Stimulated activated CD4-positive, alpha-beta T cell treated with anti-CD3 and anti-CD28 coated beads, Interleukin-1b, Interleukin-23, amount 100 ng/mL, for 1 hour (primary cell): ENCODE measurements at places on chromosomes 11 and 22.

- DNase-seq: no peak
Observed at GRCh38 chr11:46309814-46310259, 32.4 kb downstream of the CREB3L1 start.

- DNase-seq: no peak
Observed at GRCh38 chr11:69244266-69244665, 49.7 kb upstream of the MYEOV start.

- DNase-seq: no peak
Observed at GRCh38 chr11:75475767-75476650, 43.0 kb upstream of the KLHL35 start.

GRCh38 chr22:35893698-35894097 lies 134.9 kb downstream of the RBFOX2 start:
- no peak for DNase-seq

GRCh38 chr11:7275133-7275532 lies 23.4 kb downstream of the SYT9 start:
- DNase-seq: no peak

DNA sequence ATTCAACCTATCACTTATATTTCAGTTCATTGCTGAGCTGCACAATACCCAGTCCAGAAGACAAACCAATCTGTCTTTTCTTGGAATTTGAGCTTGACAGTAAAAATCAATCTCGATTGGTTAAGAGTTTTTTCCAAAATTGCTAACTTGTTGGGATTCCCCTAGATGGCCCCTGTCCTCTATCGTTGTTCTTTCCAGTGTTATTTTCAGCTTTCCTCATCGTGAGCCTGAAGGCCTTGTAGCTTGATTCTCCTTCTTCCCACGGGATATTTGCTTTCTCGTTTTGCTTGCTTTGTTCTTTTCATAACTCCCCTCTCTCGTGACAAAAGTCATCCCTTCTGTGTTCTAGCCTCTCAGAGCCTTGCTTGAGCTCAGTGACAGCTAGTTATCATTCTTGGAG lies 3.1 kb downstream of the OR8B8 start:
- DNase-seq: no peak

DNA sequence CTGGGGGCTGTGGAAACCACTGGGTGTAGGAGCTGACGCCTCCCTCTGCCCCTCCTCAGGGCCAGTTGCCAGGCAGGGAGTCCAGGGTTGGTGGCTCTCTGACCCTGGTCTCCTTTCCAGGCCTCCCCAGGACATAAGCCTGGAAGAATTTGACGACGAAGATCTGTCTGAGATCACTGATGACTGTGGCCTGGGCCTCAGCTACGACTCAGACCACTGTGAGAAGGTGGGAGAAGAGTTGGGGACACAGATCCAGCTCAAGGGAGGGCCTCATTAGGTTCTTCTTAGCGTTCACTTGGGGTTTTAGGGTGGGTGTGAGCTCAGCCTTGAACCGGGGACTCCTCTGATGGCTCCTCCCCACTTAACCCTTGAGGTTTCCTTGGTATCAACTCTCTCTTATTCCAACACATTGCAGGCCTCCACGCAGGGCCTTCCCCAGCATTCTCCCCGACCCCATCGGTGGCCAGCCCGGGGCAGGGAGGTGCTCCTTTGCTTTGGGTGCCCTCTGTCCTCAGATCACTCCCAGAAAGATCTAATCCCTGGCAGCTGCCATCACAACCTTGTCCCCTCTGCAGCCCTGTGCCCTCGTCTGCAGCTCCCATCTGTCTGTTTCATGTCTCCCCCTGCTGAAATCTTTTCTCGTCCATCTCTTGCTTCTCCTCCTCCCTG lies 1.2 kb downstream of the MAPK8IP2 start:
- DNase-seq: no peak

- no peak for DNase-seq
Observed at GRCh38 chr11:104451197-104451893, 287.4 kb upstream of the PDGFD start.

GRCh38 chr11:32087597-32087996 lies 3.3 kb upstream of the RCN1 start:
- DNase-seq: no peak

- no peak for DNase-seq
Observed at GRCh38 chr11:85762226-85762625, 48.7 kb downstream of the SYTL2 start.

DNA sequence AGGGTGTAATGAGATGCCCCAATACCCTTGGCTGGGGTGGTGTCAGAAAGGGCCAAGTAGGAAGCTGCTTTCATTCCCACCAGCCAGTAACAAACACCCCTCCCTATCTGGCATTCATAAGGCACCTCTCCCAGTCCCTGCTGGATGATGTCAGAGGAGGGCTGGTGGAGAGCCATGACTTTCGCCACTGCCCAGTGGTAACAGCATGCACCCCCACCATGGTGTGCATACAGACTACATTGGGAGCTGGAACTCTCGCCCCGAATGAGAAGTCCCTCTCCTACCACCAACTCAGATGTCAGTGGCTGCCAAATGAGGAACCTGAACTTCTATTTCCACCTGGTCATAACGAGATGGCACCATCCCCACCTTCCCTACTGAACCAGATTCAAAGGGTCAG lies 73.3 kb downstream of the SGSM3 start:
- no peak for DNase-seq

- DNase-seq: no peak
Observed at GRCh38 chr11:44823006-44823405, 96.2 kb downstream of the TSPAN18 start.

- DNase-seq: no peak
Observed at GRCh38 chr11:116950210-116950609, 112.8 kb upstream of the APOA1 start.

- no peak for DNase-seq
Observed at GRCh38 chr22:42548597-42549330, 5.0 kb upstream of the SERHL2 start.

DNA sequence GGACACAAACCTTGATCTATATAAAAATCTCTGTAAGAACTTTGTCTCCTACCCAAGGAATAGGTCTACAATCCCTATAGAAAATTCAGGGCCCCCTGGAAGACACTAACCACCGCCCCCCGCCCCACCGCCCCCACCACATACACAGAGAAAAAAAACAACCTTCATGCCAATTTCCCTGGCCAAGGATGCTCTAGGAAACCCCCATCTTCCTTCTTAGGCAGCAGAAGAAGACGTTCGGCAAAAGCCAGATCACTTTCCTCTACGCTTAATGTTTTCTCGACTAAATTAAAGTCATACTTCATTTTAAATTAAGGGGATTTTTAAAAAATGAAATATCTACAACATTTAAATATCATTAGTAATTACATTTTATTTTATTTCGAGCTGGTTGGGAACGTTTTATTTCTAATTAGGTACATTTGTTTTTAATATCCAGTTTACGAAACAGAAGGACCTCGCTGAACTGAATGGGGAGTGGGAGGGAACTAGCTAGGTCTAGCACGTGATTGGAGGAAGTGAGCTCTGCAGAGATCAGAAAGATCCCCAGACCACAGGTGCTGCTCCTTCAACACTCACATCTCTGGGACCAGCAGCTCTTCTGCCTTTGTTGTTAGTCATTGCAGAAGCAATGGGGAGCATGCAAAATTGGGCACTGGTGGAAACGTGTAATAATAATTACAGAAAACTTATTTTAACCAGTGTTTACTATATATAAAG lies 472.3 kb downstream of the MN1 start:
- DNase-seq: no peak

GRCh38 chr11:6219359-6219758 lies 14.0 kb downstream of the C11orf42 start:
- no peak for DNase-seq

DNA sequence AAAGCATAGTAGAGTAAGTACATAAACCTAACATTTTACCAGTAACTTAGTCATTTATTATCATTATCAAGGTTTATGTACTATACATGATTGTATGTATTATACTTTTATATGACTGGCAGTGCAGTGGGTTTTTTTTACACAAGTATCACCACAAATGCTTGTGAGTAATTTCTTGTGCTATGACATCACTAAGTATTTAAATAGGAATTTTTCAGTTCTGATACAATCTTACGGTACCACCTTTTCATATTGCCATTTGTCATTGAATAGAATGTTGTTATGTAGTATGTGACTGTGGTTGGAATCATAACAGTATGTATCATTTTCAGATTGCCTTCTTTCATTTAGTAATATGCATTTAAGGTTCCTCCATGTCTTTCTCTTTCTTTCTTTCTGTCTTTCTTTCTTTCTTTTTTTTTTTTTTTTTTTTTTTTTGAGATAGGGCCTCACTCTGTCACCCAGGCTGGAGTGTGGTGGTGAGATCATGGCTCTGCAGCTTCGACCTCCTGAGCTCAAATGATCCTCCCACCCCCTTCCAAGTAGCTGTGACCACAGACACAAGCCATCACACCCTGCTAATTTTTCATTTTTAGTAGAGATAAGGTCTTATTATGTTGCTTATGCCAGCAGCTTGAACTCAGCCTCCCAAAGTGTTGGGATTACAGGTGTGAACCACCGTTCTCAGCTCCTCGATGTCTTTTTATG lies 18.6 kb downstream of the ATM start:
- no peak for DNase-seq

DNA sequence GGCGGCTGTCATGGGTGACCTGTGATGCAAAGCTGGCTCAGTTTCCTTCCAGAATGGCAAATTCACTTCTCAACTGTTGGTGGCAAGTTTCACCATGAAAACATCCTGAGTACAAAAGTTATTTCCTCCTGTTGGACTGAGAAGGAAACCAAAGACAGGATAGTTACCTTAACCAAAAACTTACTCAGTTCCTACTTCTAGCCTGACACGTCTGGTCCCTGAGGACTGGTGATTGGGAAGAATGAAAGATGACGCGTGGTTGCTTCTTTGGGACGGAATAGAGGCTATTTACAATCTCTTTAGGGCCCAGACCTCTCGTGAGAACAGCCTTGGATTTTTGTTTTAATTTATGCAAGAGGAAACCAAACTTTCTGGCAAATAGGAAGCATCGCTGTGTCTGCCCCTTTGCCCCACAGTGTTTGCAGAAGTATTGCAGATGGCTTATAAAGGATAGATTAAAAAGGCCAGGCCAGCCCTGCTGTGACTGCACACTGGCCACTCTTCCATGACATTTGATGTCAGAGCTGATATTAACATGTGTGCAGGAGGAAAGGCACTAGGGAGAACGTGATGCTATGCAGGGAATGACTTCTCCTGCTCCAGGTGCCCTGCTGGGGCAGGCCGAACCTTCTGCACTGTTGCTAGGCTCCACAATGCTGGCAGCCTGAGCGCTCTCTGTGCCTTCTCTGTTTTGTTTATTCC lies 7.6 kb downstream of the VPS26B start:
- no peak for DNase-seq

- DNase-seq: no peak
Observed at GRCh38 chr11:93492464-93493251, 50.5 kb downstream of the SMCO4 start.

- DNase-seq: no peak
Observed at GRCh38 chr11:94790197-94790596, 22.0 kb downstream of the AMOTL1 start.

- no peak for DNase-seq
Observed at GRCh38 chr11:124898263-124898680, 607 bp upstream of the ROBO4 start.

GRCh38 chr11:126466236-126467045 lies 111.0 kb downstream of the ST3GAL4 start:
- DNase-seq: no peak

- no peak for DNase-seq
Observed at GRCh38 chr22:45891021-45891421, 85.9 kb downstream of the WNT7B start.

DNA sequence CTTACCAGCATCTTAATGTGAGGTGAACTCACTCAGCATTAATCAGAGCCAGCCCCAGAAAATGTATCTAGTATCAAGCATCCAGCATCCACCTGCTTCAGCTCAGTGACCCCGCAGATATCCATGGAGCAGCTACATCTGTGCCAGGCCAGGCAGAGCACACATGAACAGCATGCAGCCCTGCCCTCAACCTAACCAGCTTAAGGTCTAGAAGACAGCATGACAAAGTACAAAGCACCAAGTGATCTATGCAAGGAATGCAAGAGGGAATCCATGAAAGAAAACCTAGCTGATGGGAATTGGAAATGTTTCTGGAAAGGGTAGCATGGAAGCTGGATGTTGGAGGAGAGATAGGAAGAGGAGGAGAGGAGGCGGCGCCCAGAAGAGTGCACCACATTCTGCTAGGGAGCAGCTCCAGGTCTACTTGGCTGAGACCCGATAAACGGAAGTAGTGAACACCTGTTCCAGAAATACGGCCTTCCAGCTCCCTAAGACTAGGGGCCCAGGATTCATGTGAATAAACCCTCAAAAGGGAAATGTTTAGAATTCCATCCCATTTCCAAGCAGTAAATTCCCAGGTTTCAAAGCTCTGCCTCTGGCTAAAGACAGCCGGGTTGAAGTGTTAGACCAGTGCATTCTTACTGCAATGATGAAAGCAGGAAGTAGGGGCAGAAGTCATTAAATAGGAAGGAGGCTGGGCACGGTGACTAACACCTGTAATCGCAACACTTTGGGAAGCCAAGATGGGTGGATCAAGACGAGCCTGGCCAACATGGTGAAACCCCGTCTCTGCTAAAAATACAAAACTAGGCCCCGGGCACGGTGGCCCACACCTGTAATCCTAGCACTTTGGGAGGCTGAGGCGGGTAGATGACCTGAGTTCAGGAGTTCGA lies 23.5 kb upstream of the L3MBTL2 start:
- DNase-seq: no peak

GRCh38 chr11:16365581-16366228 lies 9.4 kb upstream of the SOX6 start:
- DNase-seq: no peak

DNA sequence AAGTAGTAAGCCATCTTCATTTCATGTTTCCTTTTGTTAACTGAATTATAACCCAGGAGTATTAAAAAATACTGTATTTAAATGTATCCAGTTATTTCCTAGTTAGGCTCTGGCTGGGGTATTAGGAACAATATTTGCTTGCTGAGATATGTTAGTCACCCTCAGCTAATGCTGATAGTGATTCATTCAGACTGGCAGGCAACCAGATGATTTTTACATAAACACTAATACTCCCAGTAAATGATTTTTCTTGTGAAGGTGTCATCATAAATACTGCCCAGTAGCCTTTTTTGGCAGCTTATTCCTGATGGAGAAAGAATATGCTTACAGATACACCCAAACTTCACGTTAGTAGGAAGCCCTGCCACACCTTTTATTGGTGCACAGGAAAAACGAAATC lies 8.1 kb downstream of the YWHAH start:
- no peak for DNase-seq

DNA sequence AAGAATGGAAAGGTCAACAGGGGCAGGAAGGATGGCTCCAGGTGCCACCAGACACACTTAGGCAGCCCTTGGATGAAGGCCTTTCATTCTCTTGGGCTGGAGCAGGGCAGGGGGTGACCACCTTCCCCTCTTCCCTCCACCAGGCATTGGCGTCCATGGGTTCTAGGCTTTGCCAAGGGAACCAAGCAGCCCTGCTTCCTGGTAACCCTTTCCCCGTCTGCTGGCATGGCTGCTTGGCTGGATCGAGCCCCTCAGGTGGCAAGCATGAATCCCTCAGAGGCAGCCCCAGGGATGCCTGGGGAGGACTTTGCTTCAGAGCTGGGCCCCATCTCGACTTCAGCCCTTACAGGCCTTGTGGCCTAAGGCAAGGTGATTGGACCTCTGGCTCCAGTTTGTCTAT lies 185.1 kb upstream of the SYT13 start:
- DNase-seq: no peak

GRCh38 chr11:37947821-37948220 lies 1349.8 kb upstream of the RAG2 start:
- DNase-seq: no peak

- no peak for DNase-seq
Observed at GRCh38 chr22:23698673-23699235, 7.9 kb downstream of the RGL4 start.
